ENCODE measurements at places on chromosomes 6 and 20.

DNA sequence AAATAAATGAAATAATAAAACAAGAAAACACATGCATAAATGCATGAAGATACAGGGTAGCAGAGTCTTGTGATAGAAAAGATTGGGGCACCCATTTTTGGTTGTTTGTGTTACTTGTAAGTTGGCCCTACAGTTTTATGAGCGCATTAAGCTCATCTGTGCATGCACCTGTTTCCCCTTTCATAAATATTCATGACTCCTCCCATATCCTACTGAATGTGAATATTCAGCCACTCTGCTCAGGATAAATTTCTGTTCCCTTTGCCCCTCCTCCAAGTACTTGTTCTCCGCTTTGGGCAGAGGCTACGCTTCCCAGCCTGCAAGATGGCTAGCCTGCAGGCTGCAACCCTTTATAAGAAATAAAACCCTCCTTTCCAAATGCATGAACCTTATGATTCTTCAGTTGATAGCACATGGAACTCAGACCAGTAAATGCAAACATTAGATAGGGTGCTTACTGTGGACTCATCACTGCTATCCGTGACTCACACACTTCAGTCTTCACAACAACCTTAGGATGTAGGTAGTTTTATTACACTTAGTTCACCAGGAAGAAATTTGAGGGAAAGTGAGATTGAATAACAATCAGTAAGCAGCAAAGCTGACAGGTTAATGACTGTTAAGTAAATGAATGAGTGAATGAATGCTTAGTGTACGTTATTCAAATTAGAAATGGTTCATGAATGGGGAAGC, 15.0 kb downstream of the ALDH8A1 start:
- no peak for DNase-seq

- no peak for DNase-seq
Observed at GRCh38 chr20:15380770-15381169, 1043.4 kb upstream of the FLRT3 start.

GRCh38 chr6:148793721-148794120, 46.9 kb downstream of the UST start:
- no peak for DNase-seq

DNA sequence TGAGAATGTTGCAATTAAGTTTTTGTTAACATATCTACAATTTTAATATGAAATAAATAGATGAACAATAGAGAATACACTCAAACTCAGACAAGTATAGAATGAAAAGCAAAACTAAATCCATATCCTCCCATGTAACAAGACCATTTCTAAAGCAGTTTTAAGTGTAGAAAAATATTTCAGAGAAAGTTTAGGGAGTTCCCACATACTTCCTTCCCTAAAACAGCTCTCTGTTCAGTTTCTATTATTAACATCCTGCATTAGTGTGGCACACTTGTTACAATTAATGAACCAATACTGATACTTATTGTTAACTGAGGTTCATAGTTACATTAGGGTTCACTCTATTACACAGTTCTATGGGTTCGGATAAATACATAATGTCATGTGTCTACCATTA, 38.4 kb downstream of the HLA-DRB5 start:
- DNase-seq = no peak

- no peak for DNase-seq
Observed at GRCh38 chr6:145758113-145758512, 22.8 kb upstream of the EPM2A start.

DNA sequence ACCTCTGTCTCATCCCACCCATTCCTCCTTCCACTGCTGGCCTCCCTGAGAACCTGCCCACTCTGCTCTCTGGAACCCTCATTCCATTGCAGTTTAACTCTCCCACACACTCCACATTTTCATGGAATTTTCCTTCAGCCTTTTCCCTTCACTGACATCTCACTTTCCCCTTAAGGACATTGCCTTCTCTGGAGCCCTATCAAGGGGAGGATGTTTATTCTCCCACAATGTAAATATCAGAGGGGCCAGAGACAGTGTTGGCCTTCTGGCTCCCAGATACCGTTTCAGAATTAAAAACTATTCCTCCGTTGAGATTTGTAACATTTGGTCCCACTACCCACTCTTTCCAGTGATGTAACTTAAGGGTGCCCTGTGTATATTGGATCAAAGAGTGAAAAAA, 199.5 kb upstream of the KCNK16 start:
- DNase-seq = no peak

GRCh38 chr6:94254689-94255088, 835.3 kb upstream of the EPHA7 start:
- no peak for DNase-seq

GRCh38 chr6:27847706-27848105, 64.5 kb downstream of the OR2B2 start:
- no peak for DNase-seq

GRCh38 chr20:8435285-8436035, 303.4 kb downstream of the PLCB1 start:
- no peak for DNase-seq

- DNase-seq = no peak
Observed at GRCh38 chr20:26208296-26209091, 511.8 kb upstream of the ZNF337 start.

GRCh38 chr20:61636531-61637116, 384.6 kb downstream of the CDH4 start:
- no peak for DNase-seq

DNA sequence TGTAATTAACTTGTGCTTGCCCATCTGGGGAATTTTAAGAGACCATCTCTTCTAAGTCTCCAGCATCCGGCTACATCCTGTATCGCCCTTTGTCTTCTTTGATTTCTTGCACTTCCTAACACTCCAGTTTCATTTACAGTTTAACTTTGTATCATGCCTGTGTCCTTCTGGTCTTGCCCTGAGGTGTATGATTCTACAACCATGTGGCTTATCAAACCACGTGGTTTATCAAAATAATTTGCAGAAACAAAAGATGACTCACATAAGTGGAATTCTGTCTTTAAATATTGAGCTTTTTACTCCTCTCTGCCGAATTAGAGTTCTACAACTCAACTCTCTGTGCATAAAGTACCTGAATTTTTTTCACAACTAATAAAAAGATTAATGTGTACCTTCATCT, 580.7 kb downstream of the KIF16B start:
- DNase-seq = no peak

- peak; percentile 64 for DNase-seq
Observed at GRCh38 chr6:13487122-13488014, at the start of gene GFOD1. Gene GFOD1 (minus strand): TSS chr6:13487600. CDS start chr6:13486890, 710 bp downstream.

DNA sequence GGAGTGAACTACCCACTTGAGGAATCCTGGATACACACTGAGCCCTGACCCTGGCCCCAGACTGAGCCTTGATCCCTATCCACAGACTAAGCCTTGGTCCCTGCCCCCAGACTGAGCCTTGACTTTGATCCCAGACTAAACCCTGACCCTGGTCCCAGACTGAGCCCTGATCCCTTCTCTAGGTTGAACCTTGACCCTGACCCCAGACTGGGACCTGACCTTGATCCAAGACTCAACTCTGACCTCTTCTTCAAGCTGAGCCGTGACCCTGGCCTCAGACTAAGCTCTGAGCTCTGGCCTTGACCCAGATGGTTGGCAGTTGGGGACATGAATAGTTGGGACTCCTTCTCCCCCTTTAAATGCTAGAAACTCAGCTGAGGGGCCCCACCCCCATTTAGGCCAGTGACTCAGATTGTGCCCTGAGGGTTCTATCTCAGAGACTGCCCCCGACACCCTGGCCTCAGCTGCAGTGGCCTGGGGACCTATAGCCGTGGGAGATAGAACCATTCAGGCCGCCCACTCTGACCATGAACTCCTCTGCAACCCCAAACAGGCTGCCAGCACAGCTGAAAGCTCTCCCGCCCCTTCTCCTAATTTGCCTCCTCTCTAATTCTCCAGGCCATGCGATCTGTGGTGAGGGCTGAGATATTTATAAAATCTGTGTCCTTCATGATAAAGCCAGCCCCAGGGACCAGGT, 84.7 kb downstream of the DLGAP4 start:
- DNase-seq = no peak

GRCh38 chr6:119173249-119174084, 95.0 kb upstream of the FAM184A start:
- DNase-seq = no peak

DNA sequence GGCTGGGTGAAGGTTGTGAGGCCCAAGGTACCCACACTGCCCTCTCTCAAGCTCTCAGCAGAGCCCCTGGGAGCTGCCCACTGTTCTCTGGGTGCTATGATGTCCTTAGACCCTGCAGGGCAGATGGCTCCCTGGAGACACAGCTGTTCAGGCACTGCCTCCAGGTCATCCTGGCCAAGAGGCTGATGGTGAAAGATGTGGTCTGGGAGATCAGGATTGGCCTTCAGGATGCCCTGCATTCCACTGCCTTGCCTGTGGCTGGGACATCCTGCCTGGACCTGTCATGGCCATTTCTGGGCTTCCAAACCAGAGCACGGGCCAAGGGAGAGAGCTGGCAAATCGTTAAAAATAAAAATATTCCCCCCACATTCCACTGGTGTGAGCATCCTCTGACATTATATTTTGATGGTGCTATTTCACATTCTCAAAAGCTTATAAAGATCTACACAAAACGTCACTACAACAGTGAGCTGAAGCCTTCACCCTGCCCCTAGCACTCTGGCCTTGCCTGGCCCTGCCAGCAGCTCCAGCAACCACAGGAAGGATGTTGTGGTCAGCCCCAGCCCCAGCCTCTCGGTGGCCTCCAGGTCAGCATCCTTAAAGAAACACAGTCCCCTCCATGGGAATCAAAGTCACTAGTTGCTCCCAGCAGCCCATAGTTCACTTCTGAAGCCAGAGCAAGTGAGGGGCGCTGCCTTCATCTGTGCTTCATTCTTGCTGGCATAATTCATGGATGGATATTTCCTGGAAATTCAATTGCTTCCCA, 13.5 kb upstream of the KCNK16 start:
- DNase-seq = no peak

DNA sequence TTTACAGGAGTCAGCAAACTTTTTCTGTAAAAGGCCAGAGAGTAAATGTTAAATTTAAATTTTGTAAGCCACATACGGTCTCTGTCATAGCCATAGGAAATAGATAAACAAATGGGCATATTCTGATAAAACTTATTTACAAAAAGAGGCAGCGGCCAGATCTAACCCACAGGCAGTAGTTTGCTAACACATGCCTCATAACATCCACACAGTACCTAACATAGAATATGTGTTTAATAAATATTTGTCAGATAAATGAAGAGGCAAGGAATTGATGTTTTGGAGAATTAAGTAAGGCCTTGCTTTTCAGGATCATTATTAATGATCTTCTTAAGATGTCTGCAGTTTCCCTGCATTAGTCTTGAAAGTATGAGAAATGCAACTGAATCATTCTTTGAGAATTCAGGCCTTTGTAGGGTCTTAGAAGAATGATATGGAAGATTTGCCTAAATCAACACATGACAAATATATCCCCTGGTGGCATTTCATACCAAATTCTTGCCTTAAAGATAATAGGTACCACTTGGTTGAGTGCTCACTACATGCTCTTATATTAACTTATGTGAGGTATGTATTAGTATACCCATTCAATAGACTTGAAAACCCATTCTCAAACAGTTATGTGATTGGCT, 39.3 kb upstream of the TRAM2 start:
- no peak for DNase-seq

GRCh38 chr6:12580290-12580689, 136.3 kb upstream of the PHACTR1 start:
- DNase-seq = no peak

DNA sequence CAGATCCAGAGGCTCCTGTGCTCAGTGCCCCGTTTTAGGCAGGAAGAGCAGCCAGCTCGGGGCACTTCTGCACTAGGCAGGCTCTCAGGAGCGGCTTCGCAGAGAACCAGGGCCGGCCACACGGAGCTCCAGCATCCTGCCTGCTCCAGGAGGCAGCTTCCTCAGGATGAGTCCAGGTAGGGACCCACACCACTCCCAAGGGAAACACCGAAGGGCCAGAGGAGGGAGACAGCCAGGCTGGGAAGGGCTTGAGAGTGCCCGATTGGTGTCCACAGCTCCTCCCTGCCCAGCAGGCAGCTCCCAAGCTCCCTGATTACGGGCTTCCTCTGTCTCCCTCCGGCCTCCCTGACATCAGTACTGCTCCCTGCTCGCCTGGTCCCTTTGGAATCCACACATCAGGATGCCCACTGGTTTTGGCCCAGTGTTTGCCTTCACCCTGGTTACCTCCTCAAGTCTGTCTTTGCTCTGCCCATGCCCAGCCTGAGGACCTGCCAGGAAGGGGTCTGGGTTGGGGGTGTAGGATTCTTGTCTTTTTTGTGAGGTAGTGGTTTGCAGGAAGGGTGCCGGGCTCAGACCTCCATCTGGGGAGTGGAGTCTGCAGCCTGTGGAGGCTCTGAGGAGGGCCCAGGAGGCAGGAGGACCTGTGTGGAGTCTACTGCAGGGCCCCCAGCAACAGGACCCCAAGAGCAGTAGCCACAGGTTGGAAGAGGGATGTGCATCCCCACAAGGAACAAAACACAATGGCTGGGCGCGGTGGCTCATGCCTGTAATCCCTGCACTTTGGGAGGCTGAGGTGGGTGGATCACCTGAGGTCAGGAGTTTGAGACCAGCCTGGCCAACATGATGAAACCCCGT, 11.2 kb upstream of the PYGB start:
- no peak for DNase-seq

GRCh38 chr6:97669191-97670031, 386.4 kb upstream of the MMS22L start:
- no peak for DNase-seq

- no peak for DNase-seq
Observed at GRCh38 chr6:70131528-70131927, 171.4 kb downstream of the COL9A1 start.

DNA sequence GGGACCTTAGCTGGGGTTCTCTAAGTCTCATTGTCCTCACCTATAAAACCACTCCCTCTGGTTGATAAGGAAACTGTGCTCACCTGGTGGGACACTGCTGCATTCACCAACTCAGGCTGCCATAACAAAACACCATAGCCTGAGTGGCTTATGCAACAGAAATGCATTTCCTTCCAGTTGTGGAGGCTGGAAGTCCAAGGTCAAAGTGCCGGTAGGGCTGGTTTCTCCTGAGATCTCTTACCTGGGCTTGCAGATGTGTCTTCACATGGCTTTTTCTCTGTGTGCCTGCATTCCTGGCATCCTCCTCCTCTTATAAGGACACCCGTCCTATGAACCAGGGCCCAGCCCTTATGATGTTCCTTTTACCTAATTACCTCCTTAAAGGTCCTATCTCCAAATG, 60.0 kb upstream of the SLC32A1 start:
- no peak for DNase-seq

DNA sequence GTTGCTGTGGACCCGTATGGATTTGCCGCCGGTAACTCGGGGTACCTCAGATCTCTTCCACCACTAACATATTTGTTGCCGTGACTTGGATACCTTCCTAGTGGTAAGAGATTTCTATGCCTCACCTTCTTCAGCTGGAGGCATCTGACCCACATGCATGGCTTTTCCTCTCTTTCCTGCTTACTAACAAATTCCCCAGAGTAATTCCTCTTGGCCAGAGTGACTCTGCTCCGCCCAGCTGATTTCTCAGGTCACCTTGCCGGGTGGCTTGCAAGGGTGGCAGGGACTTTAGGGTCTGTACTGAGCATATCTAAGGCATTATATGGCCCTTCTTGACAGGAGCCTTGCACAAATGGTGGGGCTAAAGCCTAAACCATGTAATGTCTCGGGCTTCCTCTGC, 38.2 kb downstream of the FAM184A start:
- no peak for DNase-seq

- no peak for DNase-seq
Observed at GRCh38 chr20:50278377-50278683, 87.7 kb downstream of the CEBPB start.

All from NCI-H1930 (cell line).